Inflammatory macrophage (primary cell): ENCODE measurements at places on chromosomes 11 and 22.

- no peak for DNase-seq
Observed at GRCh38 chr11:92580908-92581307, 356.3 kb downstream of the FAT3 start.

DNA sequence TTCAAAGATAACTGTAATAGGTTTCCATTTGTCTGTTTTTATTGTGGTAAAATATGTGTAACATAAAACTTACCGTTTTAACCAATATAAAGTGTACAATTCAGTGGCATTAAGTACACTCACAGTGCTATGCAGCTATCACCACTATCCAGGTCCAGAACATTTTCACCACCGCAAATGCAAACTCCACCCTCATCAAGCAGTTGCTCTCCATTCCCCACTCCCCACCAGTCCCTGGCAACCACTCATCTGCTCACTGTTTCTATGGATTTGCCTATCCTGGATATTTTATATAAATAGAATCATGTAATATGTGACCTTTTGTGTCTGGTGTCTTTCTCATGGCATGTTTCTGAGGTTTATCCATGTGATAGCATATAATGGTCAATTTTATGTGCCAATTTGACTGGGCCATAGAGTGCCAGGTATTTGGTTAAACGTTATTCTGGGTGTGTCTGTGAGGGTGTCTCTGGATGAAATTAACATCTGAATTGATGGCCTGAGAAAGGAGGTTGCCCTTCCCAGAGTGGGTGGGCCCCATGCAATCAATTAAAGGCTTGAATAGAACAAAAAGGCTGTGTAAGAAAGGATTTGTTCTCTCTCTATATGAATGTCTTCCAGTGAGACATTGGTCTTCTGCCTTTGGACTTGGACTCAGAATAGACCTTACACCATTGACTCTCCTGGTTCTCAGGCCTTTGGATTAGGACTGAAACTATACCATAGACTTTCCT lies 17.2 kb upstream of the SMCO4 start:
- DNase-seq = no peak

DNA sequence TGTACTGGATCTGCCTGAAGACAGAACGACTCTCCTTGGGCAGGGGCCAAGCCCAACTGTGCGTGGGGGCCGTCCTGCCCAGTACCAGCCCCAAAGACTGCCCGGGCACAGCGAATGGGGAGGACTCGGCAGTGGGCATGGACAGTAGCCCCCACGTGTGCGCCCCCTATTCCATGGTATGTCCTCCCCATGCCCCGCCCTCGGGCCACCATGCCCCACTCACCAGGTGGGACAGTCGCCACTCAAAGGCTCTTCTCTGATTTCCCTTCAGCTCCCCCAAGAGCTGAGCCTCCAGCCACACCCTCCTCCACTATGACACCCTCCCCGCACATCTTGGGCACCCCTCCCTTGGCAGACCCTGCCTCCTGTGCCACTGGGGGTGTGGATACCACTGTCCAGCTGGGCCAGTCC lies 43.5 kb downstream of the GNB1L start:
- DNase-seq = no peak

DNA sequence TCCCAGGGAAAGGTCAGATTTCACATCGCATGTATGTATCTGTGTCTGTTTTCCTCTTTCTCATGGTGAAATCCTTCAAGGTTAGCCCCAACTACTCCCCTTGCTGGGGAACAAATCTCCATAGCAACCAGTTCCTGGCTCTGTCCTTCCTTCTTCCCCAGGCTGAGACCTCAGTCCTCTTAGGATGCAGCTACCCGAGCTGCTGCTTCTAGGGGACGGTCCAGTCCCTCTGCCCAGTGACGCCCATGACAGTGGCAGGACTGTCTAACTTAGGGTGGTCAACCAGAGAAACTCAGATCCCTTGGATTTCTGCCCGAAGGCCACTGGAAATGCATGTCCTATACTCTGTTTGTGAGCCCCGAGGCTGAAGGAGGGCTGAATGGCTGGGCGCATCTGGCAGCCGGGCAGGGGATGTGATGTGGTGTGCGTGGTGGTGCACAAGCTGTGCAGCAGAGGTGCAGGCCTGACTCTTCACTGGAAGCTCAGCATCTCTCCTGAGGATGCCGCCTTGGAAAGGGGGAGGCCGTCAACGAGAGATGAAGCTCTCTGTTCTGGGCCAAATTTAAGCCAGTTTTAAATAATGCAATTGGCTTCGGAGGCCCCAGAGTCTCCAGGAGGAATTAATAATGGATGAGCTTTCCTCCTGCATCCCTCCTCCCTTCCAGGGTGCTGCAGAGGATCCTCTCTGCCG lies 118.7 kb upstream of the B3GAT1 start:
- no peak for DNase-seq

- DNase-seq = peak; percentile 16
Observed at GRCh38 chr11:74397501-74398243, 561 bp downstream of the PGM2L1 start.

DNA sequence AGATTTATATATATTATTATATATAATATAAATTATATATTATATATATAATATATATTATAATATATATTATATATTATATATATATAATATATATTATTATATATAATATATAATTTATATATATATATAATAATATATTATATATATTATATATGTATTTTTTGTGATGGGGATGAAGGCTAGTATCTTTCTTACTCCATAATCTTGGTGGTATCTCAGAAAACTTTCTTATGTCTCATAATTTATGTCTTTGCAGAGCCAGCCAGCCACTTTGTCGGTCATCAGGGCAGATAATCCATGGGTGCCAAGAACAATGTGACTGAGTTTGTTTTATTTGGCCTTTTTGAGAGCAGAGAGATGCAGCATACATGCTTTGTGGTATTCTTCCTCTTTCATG lies at the start of gene OR4S1:
Gene OR4S1, plus strand, starts transcription at position 301 of the 400 bp plus-strand sequence. Its CDS starts 0 bp downstream, at position 301.
- DNase-seq = no peak

DNA sequence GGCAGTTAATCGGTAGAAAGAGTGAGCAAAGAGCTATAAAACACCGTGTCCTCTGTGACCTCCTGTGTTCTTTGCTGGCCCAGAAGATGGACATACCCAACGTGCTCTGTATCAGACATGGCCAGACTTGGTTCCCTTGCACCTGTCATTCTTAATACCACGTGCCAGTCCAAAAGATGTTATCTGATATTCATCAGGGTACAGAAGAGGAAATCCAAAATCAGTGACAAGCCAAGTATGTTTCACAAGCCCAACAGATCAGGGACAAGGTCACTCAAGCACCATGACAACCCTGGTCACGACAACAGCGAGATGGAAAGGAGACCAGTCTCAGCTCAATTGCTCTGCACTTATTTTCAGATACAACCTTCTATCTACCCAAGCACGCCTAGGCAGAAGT lies 3.4 kb downstream of the LRP4 start:
- no peak for DNase-seq

GRCh38 chr11:22037505-22037904 lies 155.4 kb upstream of the ANO5 start:
- DNase-seq = no peak

GRCh38 chr11:12239396-12239795 lies 129.0 kb downstream of the MICAL2 start:
- no peak for DNase-seq

GRCh38 chr22:28799606-28800307 lies 612 bp downstream of the XBP1 start:
- peak; percentile 50 for DNase-seq

- no peak for DNase-seq
Observed at GRCh38 chr11:129944696-129945095, 49.3 kb upstream of the NFRKB start.

DNA sequence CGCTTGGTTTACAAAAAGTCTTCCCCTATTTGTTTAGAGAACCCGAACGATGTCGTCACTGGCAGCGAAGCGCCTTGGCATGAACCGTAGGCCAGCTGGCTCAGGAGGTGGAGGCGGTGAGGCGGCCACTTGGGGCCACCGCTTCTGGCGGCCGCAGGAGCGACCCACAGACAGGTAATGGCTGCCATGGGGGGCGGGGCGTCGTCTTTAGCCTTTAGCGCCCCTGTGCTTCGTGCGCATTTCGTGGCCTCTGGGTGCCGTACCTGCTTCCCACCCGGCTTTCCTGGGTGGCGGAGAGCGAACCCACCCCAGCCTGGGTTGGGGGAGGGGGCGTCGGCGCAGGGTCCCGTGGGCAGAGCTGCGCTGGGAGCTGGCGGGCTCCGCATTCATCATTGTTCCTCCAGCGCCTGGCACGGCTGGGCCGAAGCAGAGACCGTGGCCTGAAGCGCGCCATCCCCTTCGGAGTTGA lies 469 bp upstream of the OSBP2 start:
- DNase-seq = peak; percentile 33

- no peak for DNase-seq
Observed at GRCh38 chr11:109363682-109364081, 58.3 kb upstream of the C11orf87 start.

DNA sequence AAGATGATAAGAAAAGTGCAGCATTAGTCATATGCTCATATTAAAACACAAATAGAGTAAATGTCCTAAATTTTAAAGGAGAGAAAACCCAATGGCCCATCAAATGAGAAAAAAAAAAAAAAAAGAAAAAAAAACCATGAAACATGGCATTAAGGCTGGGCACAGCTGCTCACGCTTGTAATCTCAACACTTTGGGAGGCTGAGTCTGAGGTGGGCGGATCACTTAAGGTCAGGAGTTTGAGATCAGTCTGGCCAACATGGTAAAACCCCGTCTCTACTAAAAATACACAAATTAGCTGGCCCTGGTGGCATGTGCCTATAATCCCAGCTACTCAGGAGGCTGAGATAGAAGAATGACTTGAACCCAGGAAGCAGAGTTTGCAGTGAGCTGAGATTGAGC lies 515.5 kb upstream of the ANO3 start:
- no peak for DNase-seq
